ENCODE measurements at places on chromosomes 16 and 17.

- DNase-seq: no peak
These were observed 12.2 kb downstream of the WFIKKN2 start for GRCh38 chr17:50847566-50847965.

DNA sequence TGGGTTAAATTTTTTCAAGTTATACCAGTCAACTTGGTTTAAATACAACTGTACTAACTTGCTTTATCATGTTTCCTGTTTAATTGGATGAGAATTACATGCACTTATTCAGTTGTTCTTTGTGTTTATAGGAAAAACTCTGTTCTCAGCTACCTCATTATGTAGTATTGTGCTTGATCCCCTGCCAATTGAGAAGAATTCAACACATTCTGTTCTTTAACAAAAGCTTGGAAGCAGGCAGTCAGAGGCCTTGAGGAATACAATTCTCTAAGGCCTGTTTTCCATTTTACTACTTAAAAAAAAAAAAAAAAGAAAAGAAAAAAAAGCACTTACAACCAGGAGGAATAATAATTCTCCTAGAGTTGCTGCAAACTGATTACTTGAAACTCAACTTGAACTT lies 60.6 kb upstream of the CMIP start:
- no peak for DNase-seq

DNA sequence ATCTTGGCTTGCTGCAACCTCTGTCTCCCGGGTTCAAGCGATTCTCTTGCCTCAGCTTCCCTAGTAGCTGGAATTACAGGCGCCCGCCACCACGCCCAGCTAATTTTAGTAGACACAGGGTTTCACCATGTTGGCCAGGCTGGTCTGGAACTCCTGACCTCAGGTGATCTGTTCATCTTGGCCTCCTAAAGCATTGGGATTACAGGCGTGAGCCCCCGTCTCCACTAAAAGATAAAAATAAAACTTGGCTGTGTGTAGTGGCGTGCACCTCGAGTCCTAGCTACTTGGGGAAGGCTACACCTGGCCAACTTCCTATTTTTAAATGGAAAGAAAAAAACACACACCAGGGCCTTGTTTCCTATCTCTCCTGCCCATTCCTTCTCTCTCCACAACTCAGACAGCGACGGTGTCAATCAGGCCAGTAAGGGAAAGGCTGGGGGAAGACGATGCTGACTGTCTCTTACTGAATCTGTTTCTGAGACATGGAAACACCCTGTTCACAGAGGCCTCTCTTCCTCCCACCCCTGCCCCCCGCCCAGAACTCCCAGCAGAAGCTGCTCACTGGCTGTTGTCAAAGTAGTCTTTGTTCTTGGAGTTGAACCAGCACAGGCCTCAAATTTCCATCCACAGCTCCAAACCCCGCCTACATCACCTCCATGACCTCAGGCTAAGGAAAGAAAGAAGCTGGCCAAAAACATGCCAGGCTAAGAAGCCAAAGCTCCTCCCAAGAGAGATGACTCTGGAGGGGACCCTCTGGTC lies 96.6 kb downstream of the NXN start:
- DNase-seq: no peak

- no peak for DNase-seq
These were observed 580 bp downstream of the BCAR1 start for GRCh38 chr16:75250809-75251279.

DNA sequence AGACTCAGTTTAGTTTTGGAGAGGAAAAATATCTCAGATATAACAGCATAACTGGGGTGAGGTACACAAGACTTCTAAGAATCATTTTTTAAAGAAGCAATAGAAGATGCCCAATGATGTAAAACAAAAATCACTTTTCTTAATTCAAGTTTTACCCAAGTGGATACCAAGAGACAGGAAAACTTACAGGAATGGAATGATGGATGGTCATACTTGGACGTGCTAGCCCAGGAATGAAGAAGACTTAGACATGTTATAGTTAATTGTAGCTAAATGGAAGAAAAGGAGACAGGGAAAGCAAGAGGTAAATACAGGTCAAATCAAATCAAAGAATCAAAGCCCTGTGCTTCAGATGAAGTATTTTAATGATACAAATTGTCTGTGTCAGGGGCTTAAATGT lies 312.7 kb upstream of the KCNJ16 start:
- no peak for DNase-seq

- DNase-seq: no peak
These were observed 511.1 kb downstream of the CDH13 start for GRCh38 chr16:83137894-83138293.

DNA sequence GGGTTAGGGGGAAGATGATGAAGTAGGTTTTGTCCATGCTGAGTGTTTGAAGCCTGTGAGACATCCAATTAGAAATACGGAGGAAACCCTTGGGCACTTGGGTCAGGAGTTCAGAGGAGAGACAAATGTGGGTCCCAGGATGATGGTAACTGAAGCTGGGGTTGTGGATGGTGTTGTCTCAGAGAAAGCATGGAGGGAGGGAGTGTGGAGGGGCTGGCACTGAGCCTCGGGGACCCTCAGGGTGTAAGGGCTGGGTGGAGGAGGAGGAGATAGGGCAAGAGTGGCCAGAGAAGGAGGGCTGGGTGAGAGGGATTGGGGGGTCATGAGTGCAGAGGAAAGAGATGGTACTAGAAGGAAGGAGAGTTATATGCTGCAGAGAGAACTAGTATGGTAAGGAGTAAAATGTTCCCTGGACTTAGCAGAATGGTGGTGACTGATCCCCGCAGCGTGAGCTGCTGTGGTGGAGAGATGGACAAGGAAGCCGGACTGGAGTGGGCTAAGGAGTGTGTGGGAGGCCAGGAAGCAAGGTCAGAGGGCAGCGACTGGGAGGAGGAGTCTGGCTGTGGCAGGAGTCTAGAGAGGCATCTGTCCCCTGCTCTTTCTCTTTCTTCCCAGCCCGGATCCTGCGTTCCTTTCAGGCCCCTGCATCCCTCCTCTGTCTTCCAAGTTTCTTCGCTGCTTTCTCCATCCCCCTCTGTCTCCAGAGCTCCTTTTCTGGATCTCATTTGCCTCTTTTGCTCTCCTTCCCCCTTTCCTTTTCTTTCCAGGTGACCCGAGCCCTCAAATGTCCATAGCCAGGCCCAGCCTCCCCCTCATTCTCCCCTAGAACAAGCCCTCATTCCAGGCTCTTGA lies 3.9 kb upstream of the COL1A1 start:
- DNase-seq: no peak

GRCh38 chr16:27617665-27618064 lies 67.7 kb downstream of the KATNIP start:
- no peak for DNase-seq

DNA sequence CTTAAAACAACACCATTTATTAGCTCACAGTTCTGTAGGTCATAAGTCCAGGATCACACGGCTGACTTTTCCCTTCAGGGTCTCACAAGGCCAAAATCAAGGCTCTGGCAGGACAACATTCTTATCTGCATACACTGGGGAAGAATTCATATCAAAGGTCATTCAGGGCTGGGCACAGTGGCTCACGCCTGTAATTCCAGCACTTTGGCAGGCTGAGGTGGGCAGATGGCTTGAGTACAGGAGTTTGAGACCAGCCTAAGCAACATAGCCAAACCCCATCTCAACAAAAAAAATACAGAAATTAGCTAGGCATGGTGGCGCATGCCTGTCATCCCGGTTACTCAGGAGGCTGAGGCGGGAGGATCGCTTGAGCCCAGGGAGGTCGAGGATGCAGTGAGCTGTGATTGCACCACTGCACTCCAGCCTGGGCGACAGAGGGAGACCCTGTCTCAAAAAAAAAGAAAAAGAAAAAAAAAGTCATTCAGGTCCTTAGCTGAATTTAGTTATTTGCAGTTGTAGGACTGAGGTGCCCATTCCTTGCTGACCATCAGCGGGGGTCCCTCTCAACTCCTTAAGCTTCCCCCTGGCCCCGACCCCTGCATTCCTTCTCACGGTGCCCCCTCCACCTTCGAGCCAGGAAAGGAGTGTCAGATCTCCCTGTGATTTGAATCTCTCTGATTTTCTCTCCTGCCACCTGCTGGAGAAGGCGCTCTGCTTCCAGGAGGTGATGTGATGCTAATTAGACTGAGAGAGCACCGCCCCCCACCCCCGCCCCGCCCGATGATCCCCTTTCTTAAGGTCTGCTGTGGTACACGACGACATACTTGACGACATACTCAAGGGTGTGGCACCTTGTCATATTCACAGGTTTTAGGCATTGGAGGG lies 91.8 kb upstream of the CLEC18A start:
- no peak for DNase-seq

- DNase-seq: no peak
These were observed 1.1 kb downstream of the SRSF1 start for GRCh38 chr17:58005728-58006559.

- no peak for DNase-seq
These were observed 20.6 kb downstream of the MYH10 start for GRCh38 chr17:8609910-8610309.

DNA sequence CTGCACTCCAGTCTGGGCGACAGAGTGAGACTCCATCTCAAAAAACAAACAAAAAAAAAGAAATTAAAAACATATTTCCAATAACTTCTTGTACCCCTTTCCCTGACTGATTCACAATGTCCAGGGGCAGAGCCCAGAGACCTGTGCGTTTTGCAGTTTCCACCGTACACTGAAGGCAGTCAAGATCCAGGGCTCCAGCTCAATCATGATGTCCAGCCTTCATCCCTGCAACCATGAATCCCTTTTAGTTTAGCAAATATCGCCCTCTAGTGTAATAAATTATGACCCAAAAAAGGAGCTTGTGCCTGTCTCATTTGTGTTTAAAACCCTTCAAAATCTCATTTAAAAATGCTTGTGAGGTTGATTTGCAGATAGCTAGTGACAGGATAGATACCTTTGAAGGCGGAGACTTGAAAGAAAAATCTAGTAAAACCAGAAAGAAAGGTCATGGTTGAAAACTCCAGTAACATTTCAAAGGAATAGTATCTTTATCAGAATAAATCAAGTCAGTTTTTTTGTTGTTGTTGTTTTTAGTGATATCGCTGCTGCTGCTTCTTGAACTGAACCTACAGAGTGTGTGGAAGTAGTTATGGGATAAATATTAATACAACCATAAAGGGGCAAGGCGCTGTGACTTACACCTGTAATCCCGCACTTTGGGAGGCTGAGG lies 3.7 kb upstream of the ERN1 start:
- no peak for DNase-seq

DNA sequence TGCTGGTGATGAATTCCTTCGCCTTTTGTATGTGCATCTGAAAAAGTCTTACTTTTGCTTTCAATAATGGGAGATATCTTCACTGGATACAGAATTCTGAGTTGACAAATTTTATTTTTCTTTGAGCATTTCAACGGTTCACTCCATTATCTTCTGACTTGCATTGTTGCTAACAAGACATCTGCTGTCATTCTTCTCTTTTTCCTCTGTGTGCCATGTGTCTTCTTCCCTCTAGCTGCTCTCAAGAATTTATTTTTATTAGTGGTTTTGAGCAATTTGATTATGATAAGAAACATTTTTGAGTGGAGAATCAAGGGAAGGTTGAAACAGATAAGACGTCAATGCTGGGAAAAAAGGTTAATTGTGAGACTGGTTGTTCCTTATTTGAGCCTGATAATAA lies 471.8 kb downstream of the CDH13 start:
- DNase-seq: no peak

DNA sequence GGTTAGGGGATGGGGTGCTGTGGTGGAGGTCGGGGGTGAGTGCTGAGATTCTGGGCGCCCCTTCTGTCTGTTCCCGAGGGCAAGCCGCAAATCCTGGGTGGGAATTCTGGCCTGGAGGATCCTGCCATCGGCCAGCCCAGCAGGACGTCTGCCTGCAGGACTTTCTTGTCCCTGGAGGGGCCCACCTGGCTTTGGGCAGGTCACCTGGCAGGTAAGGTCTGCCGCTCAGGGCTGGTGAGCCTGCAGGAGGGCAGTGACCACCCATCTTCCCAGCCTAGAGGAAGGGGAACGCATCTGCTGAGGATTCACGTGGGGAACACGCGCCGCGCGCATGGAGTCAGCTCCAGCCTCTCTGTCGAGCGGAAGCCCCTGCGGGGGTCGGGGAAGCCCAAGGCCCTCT lies 5.4 kb downstream of the RNF222 start:
- DNase-seq: no peak

DNA sequence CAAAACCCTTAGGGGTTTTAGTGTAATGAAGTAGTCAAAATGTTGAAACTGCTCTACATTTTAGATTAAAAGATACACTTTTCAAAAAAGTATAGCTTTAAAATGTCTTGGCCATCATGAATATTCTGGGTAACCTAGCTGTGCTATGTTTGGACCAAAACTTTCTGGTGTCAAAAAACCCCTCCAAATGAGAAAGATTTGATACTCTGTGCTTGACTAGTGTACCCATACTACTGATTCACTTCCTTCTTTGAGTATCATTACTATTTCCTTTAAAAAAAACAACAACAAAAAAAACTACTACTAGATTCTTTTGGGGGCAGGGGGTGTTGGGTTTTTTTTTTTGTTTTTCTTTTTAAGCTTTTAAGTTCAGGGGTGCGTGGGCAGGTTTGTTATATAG lies 37.3 kb downstream of the PTRH2 start:
- no peak for DNase-seq

GRCh38 chr16:50274326-50275097 lies 8.2 kb downstream of the ADCY7 start:
- DNase-seq: no peak

DNA sequence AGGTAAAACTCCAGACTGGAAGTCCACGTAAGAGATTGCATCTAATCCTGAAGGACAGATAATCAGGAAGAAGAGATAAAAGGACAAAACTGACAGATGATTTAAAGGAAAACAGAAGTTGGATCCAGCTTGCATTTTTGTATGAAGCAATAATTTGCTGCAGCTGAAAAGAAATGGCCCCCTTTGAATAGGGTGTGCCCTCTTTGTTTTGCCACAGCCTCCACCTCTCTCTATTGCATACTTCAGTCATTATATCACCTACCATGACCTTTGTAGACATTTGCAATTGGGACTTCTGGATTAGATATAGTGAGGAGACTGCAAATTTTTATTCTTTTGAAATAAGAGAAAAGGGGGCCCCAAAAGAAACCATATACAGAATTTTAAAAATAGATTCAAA lies 8.1 kb downstream of the NOG start:
- DNase-seq: no peak

- DNase-seq: no peak
These were observed 7.6 kb downstream of the CCR7 start for GRCh38 chr17:40557531-40558299.
